ENCODE measurements at places on chromosomes 7 and 10.
A peak's percentile ranks its signal among the peaks of the same experiment; 100 is the strongest.

GRCh38 chr10:98414932-98415730 is at the start of gene PYROXD2:
TSS of gene PYROXD2 (minus strand) at chr10:98415182. CDS start at chr10:98415135, 47 bp downstream.
- peak; percentile 55 for DNase-seq

- no peak for DNase-seq
Measured at GRCh38 chr7:152140560-152140959, 115.1 kb downstream of the GALNT11 start.

DNA sequence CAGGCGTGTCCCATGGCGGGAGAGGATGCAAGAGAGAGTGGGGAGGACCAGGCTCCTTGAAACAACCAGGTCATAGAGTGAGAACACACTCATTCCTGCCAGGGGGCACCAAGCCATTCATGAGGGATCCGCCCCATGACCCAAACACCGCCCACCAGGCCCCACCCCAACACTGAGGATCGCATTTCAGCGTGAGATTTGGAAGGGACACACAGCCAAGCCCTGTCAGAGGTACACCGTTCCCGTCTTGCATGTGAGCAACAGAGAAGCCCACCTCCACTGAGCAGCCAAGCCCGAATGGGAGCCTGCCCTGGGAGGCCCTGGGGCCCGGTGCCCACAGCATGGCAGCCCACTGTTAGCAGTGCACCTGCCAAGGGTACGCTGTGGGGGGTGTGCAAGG is 7.9 kb upstream of the ARPC1B start:
- DNase-seq, result no peak

GRCh38 chr7:152000191-152000590 is 25.3 kb upstream of the GALNT11 start:
- DNase-seq, result no peak

DNA sequence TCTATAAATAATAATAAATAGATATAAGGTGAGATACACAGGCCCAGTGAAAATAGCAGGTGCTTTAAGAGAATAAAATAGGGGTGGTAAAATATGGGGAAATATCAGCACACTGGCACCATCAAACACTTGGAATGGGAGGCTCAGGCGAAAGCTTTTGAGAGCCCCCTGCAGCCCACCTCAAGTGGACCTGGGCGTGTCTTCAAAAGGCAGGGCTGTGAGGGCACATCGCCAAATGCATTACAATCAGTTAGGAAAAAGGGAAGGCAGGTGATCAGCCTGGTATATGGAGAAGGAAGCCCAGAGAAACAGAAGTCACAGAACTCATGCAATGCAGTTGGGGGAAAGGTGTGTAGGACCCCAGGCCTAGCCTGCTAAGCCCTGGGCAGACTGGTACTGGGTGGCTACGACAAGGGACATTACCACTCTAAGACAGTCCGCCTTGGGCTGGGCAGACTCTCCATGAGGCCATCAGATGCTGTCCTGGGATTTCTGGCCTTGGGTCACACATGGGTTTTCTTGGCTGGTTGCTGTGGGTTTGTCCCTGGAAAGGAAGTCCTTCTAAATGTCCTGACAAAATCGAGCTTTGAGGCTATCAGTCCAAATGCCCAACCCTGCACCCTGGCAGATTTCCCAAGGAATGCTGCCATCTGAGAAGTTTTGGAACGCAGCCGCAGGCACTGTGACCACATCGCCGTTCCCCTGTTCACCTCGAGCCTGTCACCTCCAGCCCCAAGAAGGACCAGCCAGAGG is 330.6 kb downstream of the GRID1 start:
- DNase-seq, result no peak

DNA sequence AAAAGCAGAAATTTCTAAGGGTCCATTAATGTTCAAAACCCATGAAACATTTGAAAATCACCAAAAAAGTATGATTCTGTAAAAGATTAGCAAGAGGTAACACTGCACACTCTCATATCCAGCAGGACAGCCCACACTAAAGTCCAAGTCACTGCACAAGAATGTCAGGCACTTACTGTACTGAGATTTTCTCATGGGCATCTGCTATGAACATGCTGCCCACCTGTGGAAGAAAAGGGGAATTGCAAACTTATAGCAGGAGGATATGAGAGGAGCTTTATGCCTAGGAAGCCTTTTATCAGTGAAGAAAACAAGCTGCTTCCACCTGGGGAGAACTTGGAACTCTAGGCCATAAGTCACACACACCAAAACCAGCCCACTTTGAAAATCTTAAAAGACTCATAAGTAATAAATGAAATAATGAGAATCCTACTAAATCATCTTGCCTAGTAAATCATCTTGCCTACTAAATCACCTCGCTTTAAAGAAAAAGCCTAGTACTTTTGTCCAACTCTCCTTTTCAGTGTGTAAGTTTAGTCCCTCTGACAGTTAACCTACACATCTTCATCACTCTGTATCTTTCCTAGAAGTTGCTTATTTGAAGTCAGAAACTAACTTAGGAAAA is 46.1 kb downstream of the ARMH3 start:
- DNase-seq, result peak; percentile 2

GRCh38 chr10:123549761-123550454 is 116.2 kb upstream of the GPR26 start:
- DNase-seq, result no peak

DNA sequence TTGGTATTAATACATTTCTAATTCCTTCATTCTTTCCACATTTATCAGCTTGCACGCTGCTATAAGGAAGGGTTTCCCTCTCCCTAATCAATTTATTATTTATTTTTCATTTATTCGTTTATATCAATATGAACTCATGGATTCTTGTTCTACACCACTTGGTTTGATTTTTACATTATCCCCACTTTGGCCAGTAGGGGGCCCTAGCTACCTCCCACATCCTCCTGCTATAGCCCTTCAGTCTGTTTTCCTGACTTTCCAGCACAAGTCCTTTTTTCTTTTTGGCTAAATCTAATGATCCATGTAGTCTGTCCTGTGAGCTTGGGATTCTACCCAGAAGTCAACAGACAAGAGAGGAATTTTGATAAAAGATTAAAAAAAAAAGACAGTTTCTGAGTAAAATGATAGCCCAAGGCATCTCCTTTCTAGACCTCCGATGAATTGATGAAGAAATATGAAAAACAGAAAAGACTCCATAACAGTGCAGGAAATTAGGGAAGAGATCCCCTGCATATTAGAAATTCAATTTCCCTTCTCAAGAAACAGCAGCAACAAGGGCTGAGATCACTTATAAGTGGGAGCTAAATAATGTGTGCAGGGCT is 47.7 kb downstream of the LYZL2 start:
- no peak for DNase-seq

- no peak for DNase-seq
Measured at GRCh38 chr7:16744518-16745250, 8.9 kb upstream of the TSPAN13 start.

DNA sequence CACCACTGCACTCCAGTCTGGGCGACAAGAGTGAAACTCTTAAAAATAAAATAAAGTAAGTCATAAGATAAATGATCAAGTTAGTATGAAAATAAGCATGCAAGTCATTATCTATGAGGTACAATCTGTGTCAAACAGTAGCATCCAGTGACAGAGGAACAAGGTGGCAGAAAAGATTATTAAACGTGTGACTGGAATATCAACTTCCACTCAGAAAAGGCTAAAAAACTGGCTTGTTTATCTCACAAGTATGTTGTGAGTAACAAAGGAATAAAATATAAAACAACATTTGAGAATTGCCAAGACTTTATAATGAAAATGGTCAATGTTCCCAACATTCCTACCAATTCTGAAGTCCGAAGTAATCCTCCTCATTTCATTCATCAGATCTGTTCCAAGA is 30.3 kb downstream of the ITGB1 start:
- no peak for DNase-seq

DNA sequence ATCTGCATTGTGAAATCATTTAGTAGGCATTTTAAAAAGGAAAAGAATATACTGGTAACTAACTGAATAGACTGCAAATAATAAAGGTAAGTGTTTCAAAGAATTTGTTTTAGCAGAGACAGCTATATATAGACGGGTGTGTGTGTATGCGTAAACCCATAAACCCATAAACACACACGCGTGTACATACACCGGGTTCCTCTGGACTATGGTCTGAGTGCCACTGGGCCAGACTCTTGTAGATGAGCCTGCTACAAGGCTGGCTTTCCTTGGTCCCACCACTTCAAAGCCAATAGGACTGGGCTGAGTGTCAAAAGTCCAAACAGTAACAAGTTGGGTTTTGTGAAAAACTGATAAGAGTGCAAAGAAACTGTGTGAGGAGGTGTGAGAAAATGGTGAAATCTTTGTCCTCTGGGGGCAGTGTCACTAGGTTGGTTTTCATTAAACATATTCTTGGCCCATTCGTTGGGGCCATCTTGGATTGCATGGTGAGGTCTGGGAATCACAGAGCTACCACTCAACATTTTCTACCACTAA is 39.8 kb downstream of the GNA12 start:
- DNase-seq, result no peak

GRCh38 chr7:41974870-41975557 is 262.0 kb downstream of the GLI3 start:
- DNase-seq, result no peak

DNA sequence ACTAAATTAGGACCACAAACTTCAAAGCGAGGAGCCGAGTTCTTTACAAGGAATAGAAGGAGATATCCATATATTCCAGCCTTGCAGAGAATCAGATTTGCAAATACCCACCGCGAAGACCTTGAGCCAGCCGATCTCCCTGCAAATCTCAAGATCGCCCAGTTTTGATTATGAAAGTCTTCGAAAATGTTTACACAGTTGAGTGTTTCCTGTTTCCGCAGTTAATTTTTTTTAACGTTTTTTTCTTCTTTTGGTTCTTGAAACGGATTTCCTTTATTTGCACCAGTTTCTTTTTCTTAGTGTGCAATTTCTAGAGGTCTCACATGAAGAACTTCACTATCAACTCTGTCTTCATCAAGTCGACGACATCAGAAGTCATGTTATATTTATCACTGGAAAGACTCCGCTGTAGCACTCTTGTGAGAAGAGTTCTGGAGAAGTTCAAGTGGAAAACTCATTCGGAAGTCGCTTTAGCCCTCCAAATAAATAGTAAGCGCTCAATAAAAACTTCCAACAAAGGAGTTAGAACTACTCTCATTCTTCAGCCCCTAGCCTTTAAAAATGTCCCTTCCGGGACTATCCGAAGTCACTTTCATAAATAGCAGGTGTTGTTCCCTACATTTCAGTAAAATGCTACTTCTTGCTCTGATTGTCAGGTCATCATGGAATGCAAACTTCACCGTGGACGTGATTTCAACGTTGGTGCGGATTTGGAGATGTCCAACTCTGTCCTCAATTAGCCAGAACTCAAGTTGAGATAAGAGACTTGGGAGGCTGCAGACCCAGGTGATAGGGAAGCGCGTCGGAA is 11.9 kb upstream of the SPAG6 start:
- DNase-seq, result no peak

- DNase-seq, result no peak
Measured at GRCh38 chr7:26629696-26630095, 234.7 kb downstream of the SKAP2 start.

DNA sequence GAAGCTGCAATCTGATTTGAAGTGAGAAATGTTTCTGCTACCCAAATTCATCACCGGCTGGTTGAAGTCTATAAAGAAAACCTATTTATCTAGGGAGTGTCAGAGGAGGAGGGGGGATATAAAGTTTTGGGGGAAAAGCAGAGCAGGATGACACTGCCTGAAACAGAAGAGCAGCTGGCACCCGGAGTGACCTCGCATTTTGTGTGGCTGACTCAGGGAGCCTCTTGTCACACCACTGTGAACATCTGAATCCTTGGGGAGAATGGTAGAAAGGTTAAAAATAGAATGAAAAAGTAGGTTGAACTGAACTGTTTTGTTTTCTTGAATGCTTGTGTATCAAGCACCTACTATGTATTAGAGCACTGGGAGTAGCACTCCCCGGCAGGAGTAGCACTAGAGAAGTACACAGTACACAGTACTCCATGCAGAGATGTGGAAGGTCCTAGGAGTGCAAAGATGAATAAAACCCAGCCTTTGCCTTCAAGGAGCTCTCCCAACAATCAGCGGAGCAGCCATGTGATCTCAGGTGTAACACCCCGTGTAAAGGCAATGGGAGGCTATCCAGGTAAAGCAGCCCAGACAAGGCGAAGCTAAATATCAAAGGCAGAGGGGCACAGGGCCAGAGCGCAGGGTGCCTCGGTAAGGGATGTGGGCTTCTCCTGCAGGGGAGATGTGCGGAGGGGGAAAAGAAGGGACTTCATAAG is 13.5 kb downstream of the CRTAC1 start:
- no peak for DNase-seq

All from T-helper 1 cell (primary cell).